ENCODE measurements at places on chromosomes 2 and 18.

- no peak for DNase-seq
Observed at GRCh38 chr2:205280596-205281236, 401.6 kb upstream of the NRP2 start.

- no peak for DNase-seq
Observed at GRCh38 chr2:5057891-5058351, 634.3 kb upstream of the SOX11 start.

DNA sequence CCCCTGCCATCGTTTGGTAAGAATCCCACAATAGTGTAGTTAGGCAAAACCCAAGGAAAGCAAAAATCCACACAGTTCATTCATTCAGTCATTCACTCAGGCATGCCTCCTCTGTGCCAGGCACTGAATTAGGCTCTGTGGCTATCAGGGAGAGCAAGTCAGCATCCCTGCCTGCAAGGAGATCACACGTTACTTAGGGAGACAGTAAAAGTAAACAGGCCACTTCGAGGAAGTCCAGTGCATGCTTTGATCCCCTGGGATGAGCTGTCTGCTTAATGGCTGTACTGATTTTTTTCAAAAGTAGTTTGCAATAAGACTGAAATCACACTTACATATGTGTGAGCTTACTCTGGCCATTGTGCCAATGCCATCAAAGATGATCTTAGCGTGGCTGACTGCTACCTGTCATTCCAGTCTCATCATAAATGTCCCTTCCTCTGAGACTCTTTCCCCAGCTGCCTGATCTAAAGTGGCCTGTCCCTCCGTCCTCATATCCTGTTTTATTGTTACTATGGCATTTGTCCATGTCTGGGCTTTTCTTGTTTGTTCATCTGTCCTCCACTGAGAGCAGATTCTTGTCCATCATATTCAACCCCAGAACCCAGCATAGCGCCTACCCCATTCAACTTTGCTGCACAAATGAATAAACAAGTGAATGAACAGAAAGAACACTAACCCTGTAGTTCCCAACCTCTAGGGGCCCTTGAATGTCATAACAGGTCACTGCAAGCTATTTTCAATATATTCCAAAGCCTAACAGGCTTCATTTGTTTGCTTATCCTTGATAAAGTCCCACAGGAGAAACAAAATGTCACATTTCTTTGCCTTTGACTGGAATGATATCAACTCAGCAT, 84.1 kb downstream of the GALNT14 start:
- no peak for DNase-seq

DNA sequence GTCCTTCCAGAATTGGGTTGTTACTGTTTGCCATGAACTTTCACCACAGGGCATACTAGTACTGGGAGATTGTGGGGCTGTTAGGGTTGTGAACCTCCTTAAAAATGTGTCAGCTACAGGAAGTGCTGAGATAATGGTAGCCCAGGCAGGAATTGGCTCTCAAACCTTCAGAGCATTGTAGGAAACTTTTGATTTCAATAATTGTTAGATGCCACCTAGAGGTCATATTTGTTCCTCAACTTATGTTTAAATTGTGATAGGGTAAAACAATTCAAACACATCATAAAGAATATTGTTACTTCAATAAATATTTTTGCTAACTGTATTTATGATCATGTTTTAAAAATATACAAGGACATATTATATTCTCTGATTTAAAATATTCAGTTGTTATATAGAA, 594.6 kb downstream of the ADCYAP1 start:
- no peak for DNase-seq

DNA sequence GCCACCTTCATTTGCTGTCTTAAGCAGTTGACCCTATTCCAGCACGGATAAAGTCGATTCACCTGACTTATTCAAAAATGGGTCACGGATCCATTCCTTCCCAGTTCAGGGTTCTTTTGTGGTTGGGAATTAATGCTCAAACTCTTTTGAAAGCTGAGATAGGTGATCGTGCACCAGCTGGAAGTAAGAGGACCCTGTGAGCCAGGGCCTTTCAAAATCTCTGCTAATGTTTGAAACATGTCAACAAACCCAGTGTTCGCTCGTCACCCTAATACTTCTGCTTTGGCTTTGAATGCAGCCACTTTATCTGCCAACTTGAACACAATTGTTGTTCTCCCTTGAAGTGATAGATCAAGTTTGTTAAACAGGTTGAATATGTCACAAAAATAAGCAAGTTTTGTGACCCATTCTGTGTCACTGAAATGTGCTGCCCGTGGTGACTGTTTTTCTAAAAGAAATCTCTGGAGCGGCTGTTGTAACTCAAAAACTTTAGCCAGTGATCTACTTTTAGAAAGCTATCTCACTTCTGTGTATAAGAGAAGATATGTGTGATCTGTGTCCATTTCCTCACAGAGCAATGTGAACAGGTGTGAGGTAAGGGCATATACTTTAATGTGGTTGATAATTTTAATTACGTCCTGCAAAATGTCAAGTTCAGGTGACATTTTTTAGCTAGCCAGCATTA, 16.9 kb downstream of the HAT1 start:
- no peak for DNase-seq

GRCh38 chr2:127541809-127542208, 6.3 kb downstream of the MYO7B start:
- no peak for DNase-seq

DNA sequence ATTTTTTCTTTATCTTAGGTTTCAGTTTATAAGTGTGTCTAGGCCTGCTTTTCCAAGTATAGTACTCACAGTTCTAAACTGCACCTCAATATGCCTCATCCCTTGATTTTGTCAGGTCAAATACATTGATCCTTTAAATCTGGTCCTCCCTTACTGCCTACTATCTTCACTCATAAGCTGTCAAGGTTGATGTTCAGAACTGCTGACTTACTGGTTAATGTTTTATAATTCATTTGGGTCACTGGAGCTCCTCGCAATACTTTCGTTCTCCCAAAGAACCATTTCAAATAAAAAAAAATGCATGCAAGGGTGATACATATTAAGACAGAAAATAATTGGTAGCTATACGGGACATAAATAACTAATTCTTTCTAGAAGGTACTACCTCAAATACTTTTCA, 41.3 kb upstream of the MARCHF7 start:
- no peak for DNase-seq

- no peak for DNase-seq
Observed at GRCh38 chr2:147689220-147689909, 155.5 kb upstream of the ACVR2A start.

DNA sequence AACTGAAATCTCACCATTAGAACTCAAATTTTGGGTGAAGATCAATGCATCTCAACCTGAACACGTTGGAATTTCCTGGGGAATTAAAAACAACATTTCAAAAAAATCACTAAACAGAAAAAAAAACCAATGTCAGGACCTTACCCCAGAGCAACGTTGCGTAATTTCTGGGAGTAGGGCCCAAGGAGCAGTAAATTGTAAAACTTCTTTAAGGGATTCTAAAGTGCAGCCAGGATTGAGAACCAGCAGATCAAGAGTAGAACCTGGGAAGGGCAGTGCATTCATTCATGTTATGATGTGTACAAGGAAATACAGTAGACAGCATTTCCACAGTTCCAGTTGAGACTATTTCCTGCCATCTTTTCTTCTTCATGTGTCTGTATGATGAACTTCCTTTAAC, 56.9 kb downstream of the RHBDD1 start:
- DNase-seq: no peak

GRCh38 chr2:223824301-223824700, 13.1 kb downstream of the AP1S3 start:
- no peak for DNase-seq

DNA sequence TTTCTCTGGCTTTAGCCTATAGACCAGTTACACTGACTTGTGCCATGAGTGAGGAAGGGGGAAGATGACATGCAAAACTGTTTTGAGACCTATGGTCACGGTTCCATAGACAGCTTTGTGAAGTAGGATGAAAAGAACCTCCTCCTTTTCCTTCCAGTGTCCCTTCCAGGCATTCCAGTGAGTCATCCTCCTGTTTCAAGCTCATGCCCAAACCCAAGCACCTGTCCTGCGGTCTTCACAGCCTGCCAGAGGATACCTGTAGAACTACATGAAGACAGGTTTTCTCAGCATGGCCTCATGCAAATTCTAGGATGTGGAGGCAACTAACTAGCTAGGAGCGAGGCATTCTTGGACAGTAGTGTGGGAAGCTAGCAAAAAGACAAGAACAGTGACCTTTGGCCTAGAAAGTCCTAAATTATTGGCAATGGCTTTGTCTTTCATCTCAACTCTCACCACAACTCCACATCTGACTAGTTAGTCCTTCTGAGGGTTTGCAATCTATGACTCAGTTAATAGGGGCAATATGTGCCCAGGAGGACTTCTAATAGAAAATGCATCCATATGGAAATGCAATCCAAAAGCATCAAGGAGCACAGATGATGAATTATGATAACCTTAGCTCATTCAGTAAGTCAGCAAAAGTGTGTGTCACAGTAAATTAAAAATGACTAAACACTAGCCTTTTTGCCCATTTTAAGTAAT, 154.7 kb downstream of the RBM43 start:
- DNase-seq: no peak

- DNase-seq: no peak
Observed at GRCh38 chr2:197136452-197136851, 174.1 kb downstream of the ANKRD44 start.
